ENCODE measurements at places on chromosomes 6 and 20.
A peak's percentile ranks its signal among the peaks of the same experiment; 100 is the strongest.

DNA sequence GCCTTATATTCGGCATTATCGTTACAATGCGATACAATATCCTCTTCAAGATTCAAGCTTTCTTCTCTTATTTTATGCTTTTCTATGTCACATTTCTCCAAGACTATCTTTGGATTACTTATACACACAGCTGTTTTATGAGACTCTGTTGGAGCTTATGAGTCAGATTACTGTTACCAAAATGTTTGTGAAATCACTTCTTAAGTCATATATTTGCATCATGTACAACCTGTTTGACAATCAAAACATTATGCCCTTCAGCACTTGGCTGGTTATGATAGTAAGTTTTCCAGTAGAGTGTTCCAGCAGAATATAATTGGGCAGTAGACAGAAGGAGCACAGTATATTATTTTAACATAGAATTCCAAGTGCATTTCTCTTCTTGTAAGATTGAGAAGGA is 35.2 kb downstream of the BMP6 start:
- no peak for DNase-seq

DNA sequence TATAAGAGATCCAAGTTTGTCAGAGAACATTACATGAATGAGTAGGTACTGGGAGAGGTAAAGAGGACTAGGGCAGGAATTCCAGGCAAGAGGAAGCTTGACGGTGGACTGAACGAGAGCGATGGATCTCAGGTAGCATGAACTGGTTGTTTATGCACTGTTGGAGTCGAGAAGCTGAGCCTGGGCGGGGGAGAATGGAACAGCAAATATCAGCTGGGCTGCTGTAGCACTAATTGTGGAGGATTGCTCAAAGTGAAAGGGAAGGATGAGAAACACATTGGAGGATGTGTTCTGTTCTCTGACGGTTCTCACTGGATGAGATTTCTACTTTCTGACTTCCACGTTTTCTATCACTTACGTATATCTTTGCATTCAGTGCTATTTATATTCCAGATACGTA is 164.2 kb downstream of the PHF3 start:
- DNase-seq = no peak

- no peak for DNase-seq
Measured at GRCh38 chr6:134295953-134296553, 21.9 kb downstream of the SGK1 start.

DNA sequence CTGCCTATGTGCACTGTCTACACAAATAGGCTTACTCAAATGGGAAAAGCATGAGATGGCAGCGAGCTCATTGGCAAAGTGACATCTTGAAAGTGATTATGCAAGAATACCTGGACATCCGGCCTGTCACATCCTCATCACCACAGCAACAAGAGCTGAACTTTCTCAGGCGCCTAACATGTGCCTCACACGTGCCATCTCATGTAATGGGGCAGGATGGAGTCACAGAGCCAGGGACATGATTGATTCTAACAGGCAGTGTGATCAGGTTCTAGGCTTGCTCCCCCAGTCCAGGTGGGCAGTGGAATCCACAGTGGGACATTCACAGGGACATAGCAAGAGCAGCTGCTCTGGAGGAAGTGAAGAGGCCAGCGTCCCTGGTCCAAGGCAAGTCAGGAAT is 192.3 kb upstream of the SSTR4 start:
- no peak for DNase-seq

DNA sequence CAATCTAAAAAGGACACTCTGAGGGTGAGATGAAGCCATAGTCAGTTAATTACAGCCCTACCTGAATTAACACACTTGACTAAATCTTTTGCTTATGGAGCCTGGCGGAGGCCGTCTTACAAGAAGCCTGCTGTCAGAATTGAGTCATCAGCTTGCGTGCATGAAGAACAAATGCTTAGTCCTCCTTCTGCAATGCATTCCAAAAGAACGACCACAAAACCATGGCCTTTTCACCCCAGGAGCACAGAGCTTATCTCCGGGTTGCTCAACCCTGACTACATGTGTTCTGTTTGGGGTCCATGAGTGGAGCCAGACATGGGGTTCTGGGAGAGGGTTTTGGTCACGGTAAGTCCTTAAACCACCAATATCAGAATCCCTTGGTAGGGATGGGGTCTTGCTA is 318.1 kb downstream of the CLIC5 start:
- DNase-seq = peak; percentile 65

DNA sequence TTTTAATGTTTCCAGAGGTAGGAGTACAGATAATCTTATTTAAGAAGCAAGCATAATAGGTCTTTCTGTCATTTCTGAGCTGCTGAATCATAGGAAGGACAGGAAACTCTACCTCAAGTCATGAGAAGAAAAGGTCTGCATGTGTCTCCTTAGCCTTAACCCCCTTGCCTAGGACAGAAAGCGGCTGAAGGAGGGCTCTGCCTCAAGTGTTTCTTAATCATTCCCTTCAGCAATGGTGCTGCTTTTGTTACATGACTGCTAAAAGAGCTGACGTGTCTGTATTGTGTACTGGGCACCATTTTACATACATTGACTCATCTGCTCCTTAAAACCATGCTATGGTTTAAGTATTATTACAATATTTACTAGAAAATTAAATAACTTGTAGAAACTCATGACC is 564.0 kb upstream of the AGPAT4 start:
- no peak for DNase-seq

DNA sequence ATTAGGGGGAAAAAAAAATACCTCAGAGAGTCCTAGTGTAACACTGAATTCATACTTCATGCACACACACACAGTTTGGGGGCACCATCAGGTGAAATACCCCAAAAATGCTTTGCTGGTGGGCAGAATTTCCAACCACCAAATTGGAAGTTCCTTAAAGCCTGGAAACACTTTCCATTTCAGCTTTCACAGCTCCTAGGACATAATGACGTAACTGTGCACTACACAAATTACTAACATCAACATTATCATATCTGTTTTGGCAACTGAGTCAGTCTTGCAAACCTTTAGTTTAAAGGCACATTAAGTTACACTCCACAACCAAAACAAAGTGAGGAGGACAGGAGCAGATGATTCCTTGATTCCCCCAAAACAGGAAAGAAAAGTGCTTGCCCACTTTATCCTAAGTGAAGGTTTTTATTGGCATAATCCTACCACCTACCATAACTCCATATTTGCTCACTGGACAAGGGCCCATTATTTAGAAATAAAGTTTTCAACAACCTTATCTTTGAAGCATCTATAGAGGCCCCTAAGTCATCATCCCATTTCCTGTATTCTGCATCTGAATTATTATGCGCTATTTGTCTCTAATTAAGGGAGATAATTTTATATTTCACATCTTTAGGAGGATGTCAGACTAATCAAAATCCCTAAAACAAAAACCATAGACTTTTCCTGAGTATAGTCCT is 3.4 kb downstream of the MBOAT1 start:
- no peak for DNase-seq

DNA sequence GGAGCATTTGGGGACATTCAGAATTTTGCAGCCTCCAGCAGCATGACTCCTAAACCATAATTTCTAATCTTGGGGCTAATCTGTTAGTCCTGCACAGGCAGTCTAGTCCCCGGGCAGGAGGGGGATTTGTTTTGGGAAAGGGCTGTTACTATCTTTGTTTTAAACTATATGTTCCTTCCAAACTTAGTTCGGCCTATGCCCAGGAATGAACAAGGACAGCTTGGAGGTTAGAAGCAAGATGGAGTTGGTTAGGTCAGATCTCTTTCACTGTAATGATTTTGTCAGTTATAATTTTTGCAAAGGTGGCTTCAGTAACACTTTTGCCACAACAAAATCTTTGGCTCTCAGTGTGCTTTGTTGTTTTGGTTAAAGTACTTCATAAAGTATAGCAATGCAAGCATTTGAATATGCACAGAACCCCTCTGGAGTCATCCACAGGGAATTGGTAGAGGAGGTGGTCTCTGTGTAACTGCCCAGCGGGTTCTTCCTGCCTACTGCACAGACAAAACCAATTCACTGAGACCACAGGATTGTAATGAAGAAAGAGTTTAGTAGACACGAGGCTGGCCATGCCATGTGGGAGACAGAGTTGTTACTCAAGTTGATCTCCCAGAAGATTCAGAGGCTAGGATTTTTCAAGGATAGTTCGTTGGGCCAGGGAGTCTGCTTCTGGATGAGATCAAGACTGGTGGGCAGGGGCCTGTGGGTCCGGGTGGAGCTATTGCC is 224.1 kb upstream of the MYLIP start:
- DNase-seq = no peak

- DNase-seq = no peak
Measured at GRCh38 chr6:112691289-112691688, 344.2 kb downstream of the RFPL4B start.

DNA sequence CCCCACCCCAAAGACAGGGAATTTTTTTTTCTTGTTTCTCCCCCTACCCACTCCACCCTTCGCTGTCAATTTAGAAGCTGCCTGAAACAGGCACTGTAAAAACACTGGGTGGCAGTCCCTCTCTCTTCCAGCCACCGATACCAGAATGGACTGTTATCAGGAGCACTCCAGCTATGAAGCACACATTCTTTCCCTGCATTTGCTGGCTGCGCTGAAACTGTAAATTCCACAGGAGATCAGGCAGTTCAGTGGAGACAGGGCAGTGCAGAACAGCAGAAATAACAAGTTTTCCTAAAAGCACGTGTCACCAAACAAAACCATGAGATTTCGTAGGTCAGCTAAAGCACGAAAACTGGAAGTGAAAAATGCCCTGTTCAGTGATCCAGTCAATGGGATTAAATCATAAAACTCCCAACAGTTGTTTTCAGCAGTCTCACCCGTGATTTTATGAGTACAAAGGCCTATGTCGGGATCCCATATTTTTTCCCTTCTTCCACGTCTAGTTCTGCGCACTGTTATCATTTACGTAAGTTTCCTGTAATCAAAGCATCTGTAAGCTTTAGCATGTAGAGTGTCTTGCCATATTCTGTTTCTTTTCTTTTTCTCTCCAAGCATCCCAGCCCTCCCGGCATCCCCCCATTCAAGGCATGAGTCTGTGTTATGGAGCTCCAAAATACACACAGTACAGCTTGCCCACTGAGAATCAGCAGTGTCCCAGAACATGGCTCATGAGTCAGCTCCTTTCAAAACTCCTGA is 359.9 kb upstream of the EPHA7 start:
- no peak for DNase-seq

DNA sequence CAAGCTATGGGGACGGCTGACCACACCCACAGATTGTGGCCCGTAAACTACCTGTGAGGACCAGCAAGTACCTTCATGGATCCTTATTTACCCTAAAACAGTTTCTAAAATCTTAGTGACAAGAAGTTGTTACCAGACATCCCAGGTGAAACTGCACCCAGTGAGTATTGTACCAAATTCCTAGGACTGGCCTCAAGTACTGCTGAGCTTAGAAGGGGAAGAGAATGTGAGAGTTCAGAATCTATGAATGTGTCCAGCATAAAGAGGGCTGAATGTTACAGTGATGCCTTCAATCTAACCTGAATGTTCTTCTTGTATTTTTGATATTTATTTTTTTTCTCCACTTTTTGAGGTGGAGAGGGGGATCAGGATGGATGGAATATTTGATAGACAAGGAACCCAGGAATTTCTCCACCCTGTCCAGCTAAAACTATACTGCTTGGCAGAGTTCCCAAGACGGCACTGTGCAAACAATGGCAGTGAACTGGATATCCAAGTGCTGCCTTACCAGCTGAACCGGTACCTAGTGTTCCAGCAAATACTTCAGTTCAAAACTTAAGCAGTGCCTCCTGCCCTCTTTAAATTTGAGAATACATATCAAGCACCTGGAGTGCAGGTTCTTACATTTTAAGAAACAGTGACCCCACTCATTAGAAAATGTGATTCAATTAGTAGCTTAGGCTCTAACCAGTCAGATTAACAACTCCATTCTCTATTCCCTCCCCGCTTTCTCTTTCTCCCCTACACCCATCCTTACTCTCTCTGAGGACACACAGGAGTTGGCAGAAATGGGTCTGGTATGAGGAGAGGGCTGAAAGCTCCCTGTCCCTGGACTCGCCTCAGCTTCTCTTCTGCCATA is 427.3 kb upstream of the FLRT3 start:
- no peak for DNase-seq
